ENCODE measurements at places on chromosomes 7 and 10.
A peak's percentile ranks its signal among the peaks of the same experiment; 100 is the strongest.

- ATAC-seq: no peak
Measured at GRCh38 chr7:116340943-116341907, 130.9 kb downstream of the TES start.

GRCh38 chr7:30894009-30894408, 17.6 kb upstream of the AQP1 start:
- no peak for ATAC-seq

DNA sequence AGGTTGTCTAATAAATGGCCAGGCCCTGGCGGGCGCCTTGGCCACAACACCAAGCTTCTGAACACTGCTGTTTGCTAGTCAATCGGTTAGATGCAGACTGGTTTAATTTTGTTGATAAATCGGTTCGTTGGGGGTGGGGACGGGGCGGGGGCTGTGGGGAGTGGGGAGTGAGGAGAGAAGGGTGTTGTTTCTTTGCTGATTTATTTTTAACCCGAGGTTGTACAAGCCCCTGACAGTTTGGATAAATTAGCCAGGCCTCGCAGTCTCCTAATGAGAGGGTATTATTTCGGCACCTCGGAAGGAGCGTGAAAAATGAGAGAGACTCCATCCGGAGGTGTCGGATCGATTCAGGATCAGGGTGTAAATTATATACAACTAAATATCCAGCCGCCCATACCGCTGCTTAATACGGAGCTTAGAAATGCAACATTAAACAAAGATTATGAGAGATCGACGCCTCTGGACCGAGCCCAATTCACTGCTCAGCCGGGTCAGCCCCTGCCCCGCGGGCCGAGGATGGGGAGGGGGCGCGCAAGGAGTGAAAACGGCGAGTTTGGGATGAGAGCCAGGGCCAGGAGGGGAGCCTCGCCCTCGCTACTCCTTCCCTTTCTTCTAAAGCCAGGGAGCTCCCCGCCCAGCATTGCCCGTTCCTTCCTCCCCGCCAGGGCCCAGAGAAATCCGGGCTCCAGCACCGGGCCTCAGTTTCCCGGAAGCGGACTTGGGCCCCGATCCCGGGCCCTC, 8.0 kb downstream of the UNCX start:
- no peak for ATAC-seq

GRCh38 chr7:27697861-27698430, 35.3 kb upstream of the HIBADH start:
- ATAC-seq: peak; percentile 27

GRCh38 chr7:123783820-123784219, 35.0 kb upstream of the WASL start:
- ATAC-seq: no peak

DNA sequence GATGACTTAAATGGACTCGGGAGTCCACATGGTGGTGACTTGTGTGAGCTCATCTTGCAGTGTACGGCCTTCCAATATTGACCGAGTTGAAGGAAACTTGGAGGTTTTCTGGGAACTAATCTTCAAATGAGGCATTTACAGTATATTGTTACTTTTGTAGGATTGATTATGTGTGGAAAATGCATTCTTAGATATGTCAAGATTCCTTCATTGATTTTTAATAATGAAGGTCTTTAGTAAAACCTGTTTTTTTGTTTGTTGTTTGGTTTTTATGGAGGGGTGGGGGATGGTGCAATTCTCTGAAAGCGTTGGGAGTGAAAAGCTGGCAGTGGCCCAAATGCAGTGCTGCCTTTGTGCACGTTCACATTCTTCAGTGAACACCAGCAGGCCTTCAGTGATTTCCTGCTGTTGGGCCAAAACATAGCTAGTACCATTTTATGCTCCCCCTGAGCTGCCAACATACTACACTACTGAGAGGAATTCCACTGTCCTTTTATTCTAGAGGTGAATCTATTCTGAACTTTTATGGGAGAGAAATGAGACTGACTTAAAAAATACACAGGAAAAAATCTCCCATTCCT, 50.4 kb downstream of the CCNY start:
- no peak for ATAC-seq

DNA sequence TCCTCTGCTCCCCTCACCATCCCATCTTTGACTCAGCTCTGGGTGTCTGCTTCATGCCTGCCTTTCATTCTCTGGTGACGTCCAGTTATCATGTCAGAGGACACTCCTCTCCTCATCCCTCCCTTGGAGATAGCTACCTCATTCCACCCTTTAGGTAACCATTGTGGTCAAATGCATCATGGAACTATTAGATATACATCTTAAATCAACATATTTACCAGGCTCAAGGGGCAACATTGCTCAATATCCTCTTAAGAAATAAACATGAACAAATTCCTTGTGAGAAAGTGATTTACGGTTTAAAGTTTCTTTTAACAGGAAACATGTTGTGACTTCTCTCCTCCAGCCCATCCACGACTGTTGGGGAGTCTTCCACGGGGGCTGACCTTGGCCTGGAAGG, 511.6 kb upstream of the IGFBP3 start:
- no peak for ATAC-seq

GRCh38 chr7:22110227-22110839, 164.6 kb upstream of the CDCA7L start:
- peak; percentile 65 for ATAC-seq

GRCh38 chr7:15168489-15168888, 265.9 kb upstream of the DGKB start:
- ATAC-seq: no peak

GRCh38 chr7:7897509-7897908, 71.1 kb upstream of the GLCCI1 start:
- ATAC-seq: no peak

- ATAC-seq: no peak
Measured at GRCh38 chr7:50607524-50608125, 42.4 kb upstream of the DDC start.

- ATAC-seq: no peak
Measured at GRCh38 chr7:132084776-132085388, 491.4 kb downstream of the PLXNA4 start.

GRCh38 chr10:102118867-102119266, 1.3 kb downstream of the LDB1 start:
- ATAC-seq: no peak

DNA sequence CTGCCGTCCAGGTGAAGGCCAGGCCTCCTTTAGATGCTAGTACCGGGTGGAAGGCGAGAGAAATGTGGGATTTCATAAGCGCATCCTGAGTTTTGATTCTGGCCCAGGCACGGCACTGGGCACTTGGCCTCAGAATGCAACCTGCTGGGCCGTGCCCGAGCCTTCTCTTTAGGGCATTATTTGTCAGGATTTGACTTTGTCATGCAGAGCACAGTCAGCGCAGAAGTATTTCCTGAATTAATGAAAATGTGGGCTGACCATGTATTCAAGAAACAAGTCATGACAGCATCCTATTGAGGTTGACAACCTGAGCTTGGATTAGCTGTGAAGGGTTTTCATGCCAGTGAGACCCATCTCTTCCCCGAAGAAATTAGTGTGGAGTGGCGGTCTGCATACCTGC, 34.4 kb downstream of the RCC1L start:
- ATAC-seq: no peak

DNA sequence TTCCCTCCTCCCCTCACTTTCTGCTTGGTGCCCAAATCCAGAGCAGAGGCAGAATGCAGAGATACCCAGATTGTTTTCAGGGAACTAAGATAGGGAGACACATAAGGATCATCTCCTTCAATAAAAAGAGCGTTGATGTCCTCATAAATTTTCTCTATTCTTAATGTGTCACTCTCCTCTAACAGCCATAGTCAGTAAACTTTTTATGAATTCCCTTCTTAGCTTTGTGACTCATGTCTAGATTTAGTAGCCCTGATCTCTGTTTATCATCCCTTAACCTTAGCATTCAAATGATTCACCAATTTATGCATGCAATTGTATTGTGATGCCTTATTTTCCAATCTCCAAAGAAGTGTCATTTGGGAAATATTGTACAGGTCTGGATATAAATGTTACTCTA, 995.5 kb upstream of the C7orf33 start:
- no peak for ATAC-seq

- ATAC-seq: no peak
Measured at GRCh38 chr7:90773269-90773668, 177.1 kb downstream of the CDK14 start.

GRCh38 chr7:115747174-115747573, 283.4 kb downstream of the TFEC start:
- ATAC-seq: no peak

GRCh38 chr10:46548498-46549090, 7.9 kb downstream of the GPRIN2 start:
- no peak for ATAC-seq

GRCh38 chr10:117541909-117542705, 439 bp upstream of the EMX2 start:
- ATAC-seq: no peak

DNA sequence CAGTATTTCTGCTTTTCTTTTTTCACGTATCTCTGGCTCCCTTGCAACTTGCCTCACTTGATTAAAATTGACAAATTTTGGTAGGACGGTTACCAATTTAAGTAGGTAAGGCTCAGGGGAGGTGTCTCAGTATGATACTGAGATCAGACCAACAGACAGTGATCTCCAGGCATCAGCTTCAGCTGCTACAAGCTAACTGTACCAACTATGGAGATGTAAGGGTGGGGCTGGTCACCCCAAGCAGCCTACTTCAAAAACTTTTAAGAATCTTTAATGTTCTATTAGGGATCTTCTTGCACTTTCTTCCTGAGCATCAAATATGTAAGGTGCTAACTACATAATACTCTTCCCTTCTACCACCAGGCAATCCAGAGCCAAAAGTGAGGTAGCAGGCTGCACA, 26.9 kb downstream of the SLC35B4 start:
- no peak for ATAC-seq

DNA sequence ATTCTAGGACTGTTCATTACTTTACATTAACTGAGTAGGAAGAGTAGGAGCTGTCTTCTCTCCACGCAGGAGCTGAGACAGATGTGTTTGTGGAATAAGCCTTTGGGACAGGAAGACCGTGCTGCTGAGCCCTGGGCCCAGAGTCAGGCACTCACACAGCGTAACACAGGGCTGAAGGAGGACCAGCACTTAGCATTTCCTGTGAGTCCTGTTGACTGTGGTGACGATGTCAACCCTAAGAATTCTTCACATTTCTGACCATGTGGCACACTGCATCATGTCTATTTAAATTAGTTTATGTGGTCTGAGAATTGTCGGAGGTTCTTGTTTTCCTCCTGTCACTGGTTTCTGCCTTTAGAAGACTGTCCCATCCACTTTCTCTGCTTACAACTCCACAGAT, 117.2 kb downstream of the PIP4K2A start:
- ATAC-seq: no peak

DNA sequence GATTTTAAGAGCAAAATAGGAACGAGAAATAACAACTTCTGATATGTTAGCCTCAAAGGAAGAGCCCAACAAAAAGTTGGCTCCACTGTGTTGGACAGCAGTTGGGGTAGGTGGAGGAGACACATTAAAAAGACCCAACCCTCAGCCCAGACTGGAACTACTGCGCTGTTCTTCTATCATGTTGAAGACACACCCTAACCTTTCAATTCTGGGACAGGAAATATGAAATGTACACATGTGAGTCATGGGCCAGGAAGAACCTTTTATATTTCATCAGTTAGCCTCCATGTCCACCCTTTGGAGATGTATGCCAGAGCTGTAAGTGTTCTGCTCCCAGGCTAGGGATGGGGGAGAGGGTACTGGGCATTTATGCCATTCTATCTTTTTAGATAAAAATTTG, 22.1 kb downstream of the CLDN12 start:
- no peak for ATAC-seq

GRCh38 chr7:24478137-24478655, 95.1 kb upstream of the PALS2 start:
- ATAC-seq: no peak

- ATAC-seq: no peak
Measured at GRCh38 chr7:127940381-127941160, 90.7 kb downstream of the LRRC4 start.
